Ureter (tissue), 1 donor: ENCODE measurements at places on chromosomes 11 and 22.

- DNase-seq: no peak
Observed at GRCh38 chr11:123323568-123323967, 106.5 kb upstream of the GRAMD1B start.

DNA sequence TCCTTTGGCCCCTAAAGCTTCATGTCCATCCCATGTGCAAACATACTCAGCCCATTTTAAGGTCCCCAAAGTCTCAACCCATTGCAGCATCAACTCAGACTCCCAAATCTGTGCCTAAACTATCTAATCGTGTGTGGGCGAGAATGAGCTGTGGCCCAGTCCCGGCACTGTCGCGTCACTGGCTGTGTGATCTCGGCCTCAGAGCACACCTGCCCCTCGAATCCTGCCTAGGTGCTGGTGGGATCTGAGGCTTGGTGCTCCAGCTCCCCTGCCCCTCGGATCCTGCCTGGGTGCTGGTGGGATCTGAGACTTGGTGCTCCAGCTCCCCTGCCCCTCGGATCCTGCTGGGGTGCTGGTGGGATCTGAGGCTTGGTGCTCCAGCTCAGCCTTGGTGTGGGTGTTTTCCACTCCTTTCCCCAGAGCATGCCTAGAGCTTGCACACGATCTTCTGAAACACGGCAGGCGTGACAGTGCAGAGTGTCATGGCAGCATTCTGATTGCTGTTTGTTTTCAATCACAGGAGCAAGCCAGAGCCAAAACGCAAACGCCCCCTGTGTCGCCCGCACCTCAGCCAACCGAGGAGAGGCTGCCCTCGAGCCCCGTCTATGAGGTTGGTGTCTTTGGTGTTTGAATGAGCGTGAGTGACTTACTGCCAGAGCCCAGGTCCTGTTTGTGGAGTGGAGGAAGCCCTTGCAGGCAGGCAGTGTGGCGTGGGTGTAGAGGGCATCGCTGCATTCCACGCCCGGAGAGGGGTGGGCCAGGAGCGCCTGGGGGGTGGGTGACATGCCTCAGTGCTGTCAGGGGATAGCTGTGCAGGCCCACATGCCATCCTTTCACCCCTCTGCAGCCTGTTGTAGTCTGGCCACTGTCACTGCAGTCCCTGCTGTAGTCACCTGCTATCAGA, 32.6 kb downstream of the CTTN start:
- no peak for DNase-seq

DNA sequence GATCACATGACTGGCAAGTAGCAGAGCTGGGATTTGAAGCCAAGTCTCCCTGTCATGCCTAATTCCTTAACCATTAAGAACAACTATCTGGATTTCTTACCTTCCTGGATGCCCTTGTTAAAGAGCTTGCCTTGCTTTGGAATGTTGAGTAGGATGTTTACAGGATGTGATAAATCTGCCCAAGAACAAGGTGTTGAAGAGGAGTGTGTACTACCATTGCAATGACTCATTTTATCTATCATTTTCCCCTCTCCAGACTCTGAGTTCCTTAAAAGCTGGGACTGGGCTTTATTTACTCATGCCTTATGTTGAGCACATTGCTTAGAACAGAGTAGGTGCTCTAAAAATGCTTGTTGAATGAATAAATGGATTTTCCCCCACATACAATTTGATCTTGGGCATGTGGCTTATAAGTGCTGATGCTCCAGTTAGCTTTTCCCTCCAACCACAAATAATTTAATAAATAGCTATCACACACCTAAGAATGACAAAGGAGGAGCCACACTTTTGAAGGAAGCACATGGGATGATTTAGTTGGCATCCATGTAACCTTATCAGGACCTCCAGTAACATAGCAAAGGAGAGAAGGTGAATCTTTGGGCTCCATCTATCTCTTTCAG, 268.6 kb upstream of the SESN3 start:
- DNase-seq: no peak

DNA sequence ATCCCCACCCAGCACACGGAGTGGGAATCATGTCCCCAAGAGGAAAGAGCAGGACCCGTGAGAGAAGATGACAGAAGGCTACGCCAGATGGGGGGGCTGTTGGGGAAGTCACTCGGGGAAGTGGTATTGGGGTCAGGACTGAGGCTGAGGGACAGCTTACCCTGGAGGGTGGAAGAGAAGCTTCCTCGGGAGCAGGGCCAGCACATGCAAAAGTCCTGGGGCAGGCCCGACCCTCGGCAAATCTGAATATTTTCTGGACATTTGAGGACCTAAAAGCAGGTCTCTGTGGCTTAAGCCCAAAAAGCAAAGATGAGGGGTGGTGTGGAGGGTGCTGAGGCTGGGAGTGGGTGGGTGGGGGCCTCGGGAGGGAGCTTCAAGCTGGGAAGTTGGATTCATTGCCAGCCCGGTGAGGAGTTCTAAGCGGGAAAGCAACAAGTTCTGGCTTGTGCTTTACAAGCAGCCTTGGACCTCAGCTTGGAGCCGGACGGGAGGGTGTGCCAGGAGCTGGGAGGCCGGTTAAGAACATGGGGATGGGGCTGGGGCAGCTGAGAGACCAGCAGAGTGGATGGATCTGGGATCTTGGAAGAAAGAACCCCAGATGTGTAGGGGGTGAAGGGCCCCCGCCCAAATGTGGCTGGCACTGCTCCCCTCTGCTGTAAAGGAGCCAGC, 34.9 kb downstream of the GRAMD4 start:
- no peak for DNase-seq

DNA sequence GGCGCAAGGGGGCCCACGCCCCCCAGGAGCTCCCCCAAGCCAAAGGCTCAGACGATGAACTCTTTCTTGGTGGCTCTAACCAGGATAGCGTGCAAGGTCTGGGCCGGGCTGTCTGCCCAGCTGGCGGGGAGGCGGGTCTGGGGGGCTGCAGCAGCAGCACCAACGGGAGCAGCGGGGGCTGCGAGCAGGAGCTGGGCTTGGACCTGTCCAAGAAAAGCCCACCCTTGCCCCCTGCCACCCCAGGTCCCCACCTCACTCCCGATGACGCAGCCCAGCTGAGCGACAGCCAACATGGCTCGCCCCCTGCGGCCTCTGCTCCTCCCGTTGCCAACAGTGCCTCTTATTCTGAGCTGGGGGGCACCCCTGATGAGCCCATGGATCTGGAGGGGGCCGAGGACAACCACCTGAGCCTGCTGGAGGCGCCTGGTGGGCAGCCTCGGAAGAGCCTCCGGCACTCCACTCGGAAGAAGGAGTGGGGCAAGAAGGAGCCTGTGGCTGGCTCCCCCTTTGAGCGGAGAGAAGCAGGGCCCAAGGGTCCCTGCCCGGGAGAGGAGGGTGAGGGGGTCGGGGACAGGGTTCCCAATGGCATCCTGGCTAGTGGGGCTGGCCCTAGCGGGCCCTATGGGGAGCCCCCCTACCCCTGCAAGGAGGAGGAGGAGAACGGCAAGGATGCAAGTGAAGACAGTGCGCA, 21.6 kb upstream of the TMEM191C start:
- DNase-seq: peak; percentile 41

GRCh38 chr11:102983486-102983885, 28.0 kb upstream of the MMP13 start:
- DNase-seq: no peak

- DNase-seq: no peak
Observed at GRCh38 chr11:62295504-62295903, 3.4 kb downstream of the SCGB1D4 start.

- peak; percentile 70 for DNase-seq
Observed at GRCh38 chr11:69447786-69448185, 33.7 kb upstream of the LINC01488 start.

DNA sequence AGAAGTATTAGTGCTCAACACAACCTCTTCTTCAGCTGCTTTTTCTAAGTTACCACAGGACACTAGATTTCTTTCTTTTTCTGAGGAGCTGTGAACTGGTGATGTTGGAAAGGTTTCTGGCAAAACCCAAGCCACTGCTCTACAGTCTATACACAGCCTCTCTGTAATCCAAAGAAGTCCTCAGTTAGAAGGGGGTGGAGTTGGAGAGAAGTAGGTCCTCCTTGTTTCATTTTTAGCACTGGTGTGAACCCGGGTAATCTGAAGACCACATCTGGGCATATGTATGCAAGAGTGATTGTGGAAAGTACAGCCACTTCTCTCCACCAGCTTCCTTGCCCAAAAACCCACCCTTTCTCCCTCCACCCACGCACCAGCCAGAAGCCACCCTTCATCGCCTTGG, 1168.1 kb downstream of the LRRC4C start:
- no peak for DNase-seq

GRCh38 chr11:12259956-12260355, 117.4 kb upstream of the PARVA start:
- DNase-seq: no peak
